Stimulated activated CD4-positive, alpha-beta T cell treated with anti-CD3 and anti-CD28 coated beads, Interleukin-15, amount 100 ng/mL, for 48 hours (primary cell): ENCODE measurements at places on chromosomes 1 and 21.
A peak's percentile ranks its signal among the peaks of the same experiment; 100 is the strongest.

DNA sequence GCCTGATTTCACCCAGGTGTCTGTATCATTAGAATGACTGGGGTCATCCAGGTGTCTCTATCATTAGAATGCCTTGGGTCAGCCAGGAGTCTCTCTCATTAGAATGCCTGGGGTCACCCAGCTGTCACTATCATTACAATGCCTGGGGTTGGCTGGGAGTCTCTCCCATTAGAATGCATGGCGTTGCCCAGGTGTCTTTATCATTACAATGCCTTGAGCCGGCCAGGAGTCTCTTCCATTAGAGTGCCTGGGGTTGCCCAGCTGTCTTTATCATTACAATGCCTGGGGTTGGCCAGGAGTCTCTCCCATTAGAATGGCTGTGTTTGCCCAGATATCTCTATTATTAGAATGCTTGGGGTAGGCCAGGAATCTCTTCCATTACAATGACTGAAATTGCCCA is 61.6 kb downstream of the RNF187 start:
- DNase-seq: no peak

- no peak for DNase-seq
These were observed 108.0 kb upstream of the ZBTB40 start for GRCh38 chr1:22343456-22344328.

GRCh38 chr1:36303650-36304360 is 2.4 kb upstream of the SH3D21 start:
- no peak for DNase-seq

- no peak for DNase-seq
These were observed 16.3 kb upstream of the L1TD1 start for GRCh38 chr1:62178372-62178771.

GRCh38 chr1:238409191-238409850 is 518.6 kb upstream of the ZP4 start:
- DNase-seq: no peak

DNA sequence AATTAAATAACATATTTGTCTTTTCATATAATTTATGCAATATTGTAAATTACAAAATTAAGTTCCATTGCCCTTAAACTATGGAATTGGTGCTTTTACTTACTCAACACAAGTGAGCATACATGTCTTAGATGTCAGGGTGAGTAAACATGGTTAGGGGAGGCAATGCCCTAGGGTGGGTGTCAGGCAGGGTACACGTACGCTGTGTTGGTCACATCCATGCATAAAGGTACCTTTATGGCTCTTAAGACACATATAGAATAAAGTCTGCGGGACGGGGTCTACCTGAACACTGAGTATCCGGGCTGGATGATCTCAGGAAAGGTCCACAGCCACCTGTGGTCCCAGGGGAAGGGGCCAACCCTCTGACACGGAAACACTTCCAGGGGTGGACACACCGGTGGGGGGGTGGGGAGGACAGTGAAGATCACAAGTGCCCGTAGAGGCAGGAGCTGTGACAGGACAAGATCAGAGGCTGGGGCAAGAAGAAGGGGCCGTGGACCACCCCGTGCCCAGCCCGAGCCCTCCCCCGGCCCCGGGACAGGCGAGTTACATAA is 720 bp downstream of the LIN9 start:
- DNase-seq: peak; percentile 1
